ENCODE measurements at places on chromosomes 2 and 18.

GRCh38 chr2:199485732-199486335 lies 28.1 kb upstream of the SATB2 start:
- peak; percentile 64 for DNase-seq

GRCh38 chr2:228866781-228867180 lies 404.3 kb downstream of the PID1 start:
- DNase-seq = no peak

DNA sequence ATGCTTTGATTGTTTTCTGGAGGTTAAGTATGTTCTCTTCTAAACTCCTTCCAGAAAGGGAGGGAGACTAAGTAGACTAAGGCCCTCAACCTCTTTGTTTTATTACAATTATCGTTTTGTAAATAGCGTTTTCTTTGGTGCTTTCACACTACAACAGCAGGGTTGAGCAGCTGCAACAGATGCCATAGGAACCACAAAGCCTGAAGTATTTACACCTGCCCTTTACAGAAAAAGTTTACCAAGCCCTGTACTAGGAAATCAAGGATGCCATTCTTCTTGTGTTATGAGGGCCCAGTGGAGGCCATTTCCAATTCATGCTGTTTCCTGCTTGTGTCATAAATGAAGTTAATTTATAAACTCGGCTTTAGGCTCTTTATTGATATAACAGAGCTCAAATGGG lies 914.8 kb downstream of the DCDC2C start:
- DNase-seq = peak; percentile 1

DNA sequence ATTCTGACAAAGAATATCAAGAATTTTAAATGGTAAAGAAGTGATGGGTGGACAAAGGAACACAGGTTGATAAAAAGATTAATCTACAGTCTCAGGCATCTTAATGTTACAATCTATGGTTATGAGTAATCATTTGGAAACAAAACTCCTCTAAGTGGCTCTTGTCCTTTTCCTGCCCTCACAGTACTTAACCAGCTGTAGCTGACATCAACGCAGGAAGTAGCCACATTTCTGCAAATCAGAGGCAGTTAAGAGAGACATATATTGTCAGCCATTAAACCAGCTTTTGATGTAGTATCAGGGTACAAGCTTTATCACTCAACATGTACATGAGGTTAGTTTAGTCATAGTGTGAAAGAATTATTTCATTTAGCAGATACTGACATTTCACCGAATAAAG lies 244.6 kb downstream of the NR4A2 start:
- DNase-seq = peak; percentile 14

- DNase-seq = no peak
Observed at GRCh38 chr2:97757062-97757461, 43.7 kb downstream of the ZAP70 start.

- peak; percentile 10 for DNase-seq
Observed at GRCh38 chr18:21894619-21895367, 154.2 kb downstream of the MIB1 start.

DNA sequence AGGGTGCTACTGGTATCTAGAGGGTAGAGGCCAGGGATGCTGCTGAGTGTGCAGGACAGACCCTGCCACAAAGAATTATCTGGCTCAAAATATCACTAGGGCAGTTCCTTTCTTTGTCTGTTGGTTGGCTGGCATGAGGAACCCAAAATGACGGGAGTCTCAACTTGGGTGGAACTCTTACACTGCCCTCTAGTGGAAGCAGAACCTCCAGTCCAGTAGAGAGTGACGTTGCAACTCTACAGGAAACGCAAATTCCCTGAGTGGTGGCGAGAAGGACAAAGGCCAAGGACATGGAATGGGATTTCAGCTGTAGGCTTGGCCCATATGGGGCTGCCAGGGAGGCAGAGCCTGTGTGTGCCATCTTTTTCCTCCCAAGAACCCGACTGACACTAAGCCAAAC lies 47.1 kb downstream of the COPS8 start:
- DNase-seq = no peak

DNA sequence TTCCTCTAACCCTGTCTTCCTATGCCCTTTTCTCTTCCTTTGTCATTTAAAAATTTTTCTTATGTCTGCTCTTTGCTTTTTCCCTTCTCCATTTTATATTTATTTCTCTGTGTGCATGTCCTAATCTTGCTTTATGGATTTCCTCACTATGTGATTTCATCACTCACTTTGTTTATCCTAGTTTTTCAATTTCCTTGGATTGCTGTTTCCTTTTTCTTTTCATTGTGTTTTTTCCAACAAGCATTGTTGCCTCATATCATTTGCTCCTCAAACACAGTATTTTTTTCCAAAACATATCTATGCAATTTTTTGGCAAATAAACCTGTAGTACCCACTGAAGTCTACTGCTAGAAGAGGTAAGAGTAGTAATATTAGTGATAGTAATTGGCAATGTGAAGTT lies 67.4 kb upstream of the PNPT1 start:
- no peak for DNase-seq

GRCh38 chr2:176165370-176166050 lies 8.4 kb downstream of the HOXD3 start:
- DNase-seq = no peak

- DNase-seq = no peak
Observed at GRCh38 chr2:16225545-16225944, 285.2 kb downstream of the MYCN start.

DNA sequence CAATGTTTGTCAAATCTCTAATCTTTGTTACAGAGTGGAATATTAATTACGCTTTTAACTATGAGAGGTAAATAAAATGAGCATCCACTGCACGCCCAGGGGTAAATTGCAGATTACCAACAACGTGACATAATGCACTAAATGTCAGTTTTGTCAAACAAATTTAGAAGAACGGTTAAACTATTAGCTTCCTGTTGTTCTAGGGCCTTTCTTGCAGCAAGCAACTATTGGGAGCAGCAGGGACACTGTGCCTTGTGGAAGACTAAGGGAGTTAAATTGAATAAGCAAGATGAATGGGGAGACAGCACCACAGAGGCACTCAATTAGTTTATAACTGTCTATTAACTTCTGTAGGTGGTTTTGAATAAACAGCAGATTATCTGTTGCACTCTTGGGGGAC lies 391.0 kb upstream of the RAB12 start:
- no peak for DNase-seq

GRCh38 chr2:160493227-160494028 lies at the start of gene RBMS1:
Gene RBMS1, minus strand, starts transcription at chr2:160493807. Its CDS starts 444 bp downstream, at chr2:160493363.
- peak; percentile 75 for DNase-seq

Data from kidney tubule cell (primary cell).